ENCODE measurements at places on chromosomes 11 and 22.

- DNase-seq = no peak
These were observed 30.6 kb downstream of the SREBF2 start for GRCh38 chr22:41863472-41863871.

DNA sequence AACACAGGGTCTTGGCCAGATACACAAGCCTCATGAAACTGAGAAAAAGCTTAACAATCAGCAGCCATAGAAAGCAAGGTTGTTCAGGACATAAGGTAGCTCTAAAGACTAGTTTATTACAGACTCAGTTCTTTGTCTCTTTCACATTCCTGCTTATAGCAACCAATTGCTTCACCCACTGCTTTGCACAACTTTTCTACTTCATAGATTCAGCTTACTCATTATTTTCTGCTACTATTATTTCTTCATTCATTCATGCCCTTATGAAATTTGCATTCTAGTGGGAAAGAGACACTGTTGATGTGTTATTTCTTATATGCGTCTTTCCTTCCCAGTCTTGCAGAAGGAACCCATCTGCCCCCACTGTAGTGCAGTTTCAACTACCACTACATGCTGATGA, 4.7 kb downstream of the CCDC34 start:
- DNase-seq = no peak

DNA sequence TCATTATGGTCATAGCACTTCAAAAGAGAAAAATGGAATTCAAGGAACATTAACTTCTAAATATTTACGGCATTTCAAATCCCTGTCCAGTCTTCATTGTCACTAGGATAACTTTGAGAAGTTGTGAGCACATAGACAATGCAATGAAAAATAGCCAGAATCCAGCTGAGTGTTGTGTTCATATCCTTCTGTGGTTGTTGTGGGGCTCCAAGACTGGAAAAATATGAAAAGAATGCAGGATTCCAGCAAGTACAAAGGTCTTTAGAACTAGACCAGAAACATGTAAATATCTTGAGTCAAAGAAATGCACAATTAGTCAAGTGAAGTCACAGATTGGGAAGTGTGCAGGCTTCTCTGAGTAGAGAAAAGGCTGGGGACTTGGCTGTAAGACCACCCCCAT, 68.7 kb downstream of the WT1 start:
- no peak for DNase-seq

- no peak for DNase-seq
These were observed 379 bp upstream of the SLC3A2 start for GRCh38 chr11:62880231-62880802.

DNA sequence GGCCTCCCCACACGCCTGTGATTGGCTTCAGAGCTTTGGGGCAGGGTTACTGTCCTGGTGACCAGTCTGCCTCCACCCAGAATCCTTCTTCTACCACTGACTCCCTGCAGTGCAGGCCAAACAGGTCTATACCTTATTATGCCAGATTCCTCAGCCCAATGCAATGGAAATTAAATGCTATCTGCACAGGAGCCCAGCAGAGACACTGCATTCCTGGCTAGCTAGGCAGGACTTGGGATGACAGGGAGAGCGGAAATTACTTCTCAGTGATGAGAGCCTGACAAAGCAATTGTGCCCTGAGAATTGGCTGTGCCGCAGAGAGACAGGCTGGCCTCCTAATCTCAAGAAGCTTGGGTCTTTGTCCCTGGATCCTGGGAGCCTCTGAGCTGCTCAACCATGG, 143.8 kb upstream of the NCAM1 start:
- no peak for DNase-seq

- DNase-seq = no peak
These were observed 12.9 kb upstream of the CRKL start for GRCh38 chr22:20904008-20904979.

- no peak for DNase-seq
These were observed 1.9 kb upstream of the FKBP2 start for GRCh38 chr11:64238999-64239398.

DNA sequence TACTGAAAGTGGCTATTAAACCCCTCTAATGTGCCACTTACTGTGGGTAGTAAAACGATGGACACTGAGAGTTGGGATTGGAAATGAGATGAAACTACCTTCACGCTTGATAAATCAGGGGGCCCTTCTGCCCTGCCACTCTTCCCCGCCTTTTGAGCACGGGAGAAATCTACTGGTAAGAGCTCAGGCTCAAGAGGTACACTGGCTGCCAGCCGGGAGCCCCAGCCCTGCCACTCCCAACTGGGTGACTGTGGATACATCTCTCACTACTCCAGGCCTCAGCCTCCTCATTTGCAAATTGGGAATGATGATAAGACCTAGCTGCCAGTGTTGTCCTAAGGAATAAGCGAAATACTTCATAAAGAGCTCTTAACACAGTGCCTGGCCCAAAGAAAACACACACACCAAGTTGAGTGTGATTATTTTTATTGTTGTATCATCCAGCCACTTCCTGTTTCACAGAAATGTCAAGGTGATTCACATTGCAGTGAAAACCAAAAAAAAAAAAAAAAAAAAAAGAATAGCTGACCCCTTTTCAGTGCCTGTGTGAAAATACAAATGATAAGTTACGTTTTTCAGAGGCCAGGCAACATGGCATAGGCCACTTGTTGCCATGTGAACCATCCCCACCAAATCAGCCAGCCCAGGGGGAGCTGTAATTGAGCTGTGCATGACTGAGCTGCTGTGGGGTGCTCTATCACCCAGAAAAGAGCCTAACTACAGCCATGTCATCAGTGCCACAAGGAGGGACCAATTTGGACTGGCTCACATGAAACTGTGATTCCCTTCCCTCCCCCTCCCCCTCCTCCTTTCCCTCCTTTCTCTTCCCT, 4.4 kb upstream of the ZNRD2 start:
- no peak for DNase-seq

Measured in stimulated activated CD8-positive, alpha-beta memory T cell treated with anti-CD3 and anti-CD28 coated beads, Interleukin-2, amount 100 ng/mL, for 1 hour (primary cell).